ENCODE measurements at places on chromosomes 16 and 17. TPM values are rescaled to one million over a fixed set of nuclear protein-coding genes. Genes with fewer than 3 reads are reported as not detected.

The CA7 gene
- not detected for total RNA-seq

The CMTM1 gene
- 3.7 TPM for total RNA-seq

The SKAP1 gene
- 3.3 TPM for total RNA-seq

The FBXW10 gene
- 0.58 TPM for total RNA-seq

The ITGB3 gene
- 15.9 TPM for total RNA-seq

The ASIC2 gene
- 0.28 TPM for total RNA-seq

The ADORA2B gene
- 4.2 TPM for total RNA-seq

DNA sequence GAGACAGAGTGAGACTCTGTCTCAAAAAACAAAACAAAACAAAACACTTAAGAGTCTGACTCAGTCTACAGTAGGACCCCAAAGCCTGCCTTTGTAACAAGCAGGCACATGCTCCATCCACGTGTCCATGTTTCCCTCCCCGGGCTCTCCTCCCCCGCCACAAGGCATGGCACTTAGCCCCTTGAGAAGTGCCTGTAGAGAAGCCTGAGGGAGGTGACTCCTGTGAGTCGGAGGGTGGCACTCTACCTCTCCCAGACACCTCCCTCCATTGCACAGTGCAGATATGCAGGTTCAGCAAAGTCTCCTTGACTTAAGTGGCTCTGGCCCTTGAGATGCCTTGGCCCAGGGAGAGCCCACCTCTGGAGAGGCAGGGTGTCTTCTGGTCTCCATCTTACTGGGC is 6.8 kb downstream of the FHOD1 start:
- DNase-seq = peak; percentile 51

- no peak for DNase-seq
Measured at GRCh38 chr16:87694441-87695125, 71.2 kb downstream of the KLHDC4 start.

DNA sequence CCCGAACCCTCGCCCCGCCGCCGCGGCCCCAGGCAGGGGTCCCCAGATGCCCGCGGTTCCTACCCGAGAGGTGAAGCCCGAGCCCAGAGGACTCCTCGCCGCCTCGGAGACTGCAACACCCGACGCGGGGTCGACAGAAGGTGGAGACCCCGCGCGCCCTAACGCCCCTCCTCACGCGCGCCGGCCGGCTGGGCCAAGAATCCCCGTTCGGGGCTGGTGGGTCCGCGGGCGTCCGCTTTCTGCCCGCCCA is 515 bp downstream of the SUMO2 start:
- no peak for DNase-seq

DNA sequence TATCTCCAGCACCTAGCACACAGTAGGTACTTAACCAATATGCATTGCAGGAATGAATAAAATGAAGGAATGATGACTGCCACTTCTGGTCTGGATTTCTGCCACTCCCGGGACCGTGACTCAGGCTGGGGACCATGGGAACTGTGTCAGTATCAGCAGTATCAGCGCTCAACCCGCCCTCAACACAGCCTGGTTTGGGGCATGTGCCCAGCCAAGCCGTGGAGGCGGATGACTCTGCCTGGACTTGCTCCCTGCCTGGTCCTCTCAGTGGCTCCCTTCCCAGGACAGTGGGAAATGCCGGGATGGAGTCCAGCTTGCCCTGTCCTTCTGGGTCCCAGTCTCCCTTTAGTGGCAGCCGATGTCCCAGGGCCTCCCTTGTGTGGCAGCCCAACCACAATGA is 55.1 kb downstream of the SRCIN1 start:
- DNase-seq = no peak

- no peak for DNase-seq
Measured at GRCh38 chr17:69363488-69364210, 36.7 kb upstream of the ABCA5 start.

DNA sequence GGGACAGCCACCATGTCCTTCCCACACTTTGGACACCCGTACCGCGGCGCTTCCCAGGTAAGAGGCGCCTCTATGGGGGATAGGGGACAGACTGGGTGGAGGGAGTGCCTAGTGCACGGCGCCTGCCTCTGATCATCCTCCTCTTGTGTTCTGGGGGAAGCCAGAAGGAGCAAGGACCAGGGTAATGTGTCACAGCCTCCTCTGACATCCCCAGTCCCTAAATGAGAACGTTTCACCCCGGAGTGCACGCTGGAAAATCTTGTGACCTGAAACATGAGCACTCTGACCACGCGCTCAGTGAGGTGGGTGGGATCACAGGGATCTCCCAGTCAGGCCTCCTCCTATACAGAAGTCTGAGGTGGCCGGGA is 1.1 kb downstream of the IRX6 start:
- peak; percentile 66 for DNase-seq

DNA sequence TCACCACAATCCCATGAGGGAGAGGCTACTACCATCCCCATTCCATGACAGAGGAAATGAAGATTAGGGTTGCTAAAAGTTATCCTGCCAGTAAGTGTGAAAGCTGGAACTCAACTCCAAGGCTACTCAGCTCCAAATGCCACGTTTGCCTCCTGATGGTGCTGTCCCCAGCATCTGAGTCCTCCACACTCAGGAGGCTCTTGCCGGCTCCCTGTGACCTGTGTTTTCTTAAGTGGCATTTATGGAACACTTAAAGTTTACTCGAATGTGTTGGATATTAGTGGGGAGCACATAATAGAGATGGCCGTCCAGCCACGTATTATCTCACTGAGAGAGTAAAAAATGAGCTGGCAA is 267.9 kb downstream of the CBLN1 start:
- DNase-seq = peak; percentile 9

DNA sequence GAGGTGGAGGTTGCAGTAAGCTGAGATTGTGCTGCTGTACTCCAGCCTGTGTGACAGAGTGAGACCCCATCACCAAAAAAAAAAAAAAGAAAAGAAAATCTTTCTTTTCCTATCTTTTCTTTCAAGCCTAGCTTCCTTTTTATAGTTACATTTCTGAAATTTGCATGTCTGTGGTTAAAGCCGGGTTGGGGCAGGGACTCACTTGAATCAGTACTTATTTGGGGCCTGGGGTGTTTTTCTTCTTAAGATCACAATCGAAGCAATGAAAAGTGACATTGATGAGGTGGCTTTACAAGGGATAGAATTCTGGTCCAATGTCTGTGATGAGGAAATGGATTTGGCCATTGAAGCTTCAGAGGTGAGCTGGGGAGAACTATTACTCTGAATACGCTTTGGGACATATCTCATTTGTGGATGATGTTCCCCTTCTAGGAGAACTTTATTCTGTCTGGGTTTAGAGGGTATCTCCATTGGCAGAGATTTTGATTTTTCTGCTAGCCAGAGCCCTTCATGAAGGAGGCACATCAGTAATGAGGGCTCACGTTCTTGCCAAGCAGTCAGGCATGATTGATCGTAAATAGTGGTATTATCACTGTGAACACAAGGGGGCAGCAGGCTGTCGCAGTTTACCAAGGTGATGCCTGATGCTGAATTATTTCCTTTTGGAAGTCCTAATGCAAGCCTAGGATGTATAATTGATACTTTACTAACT is 14.3 kb downstream of the KPNB1 start:
- DNase-seq = peak; percentile 70

- no peak for DNase-seq
Measured at GRCh38 chr16:49505556-49505955, 132.0 kb downstream of the C16orf78 start.

Data from lung (tissue), 17 donors.